ENCODE measurements at places on chromosomes 3 and 15.

DNA sequence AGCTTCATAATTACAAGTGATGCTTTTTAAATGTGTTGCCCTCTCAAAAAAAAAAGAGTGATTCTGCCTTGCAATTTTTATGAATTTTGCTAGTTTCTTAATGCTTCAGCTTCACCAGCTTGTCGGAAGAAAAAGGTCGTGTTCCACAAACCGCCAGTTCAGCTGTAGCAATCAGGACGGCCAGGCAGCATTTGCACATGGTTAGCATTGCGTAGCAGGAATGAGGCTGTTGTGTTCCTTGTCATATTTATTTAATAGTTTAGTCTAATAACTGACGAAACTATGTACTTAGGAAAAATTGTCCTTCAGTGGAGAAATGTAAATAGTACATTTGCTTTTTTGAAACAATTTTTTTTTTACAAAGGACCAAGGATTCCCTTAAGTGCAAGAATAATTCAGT, 64.9 kb upstream of the SELENOK start:
- no peak for DNase-seq

- no peak for DNase-seq
These were observed 48.2 kb downstream of the ATR start for GRCh38 chr3:142530296-142530695.

- no peak for DNase-seq
These were observed 24.7 kb downstream of the NUDT16 start for GRCh38 chr3:131406274-131406673.

DNA sequence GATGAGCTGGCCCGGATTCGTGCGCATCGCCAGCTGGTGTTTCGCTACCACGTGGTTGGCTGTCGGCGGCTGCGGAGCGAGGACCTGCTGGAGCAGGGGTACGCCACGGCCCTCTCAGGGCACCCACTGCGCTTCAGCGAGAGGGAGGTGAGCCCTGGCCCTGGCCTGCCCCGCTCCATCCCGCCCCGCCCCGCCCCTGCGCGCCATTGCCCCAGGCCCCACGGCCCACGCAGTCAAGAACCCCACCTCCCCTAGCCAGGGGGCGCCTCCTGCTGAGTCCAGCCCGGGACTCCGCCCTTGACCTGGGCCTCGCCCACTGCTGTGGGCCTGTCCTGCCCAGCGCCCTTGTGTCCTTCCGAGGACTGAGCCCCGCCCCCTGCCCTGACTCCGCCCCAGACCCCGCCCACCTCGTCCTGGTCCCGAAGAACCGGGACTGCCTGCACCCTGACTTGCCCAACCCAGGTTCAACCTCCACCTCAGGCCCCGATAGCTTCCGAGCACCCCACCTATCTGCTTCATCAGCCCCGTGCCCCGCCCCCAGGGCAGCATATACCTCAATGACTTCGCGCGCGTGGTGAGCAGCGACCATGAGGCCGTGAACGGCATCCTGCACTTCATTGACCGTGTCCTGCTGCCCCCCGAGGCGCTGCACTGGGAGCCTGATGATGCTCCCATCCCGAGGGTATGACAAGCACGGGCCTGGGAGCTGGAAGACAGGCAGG, 14.8 kb downstream of the NT5DC2 start:
- DNase-seq, result no peak

- no peak for DNase-seq
These were observed 8.8 kb downstream of the SLC6A20 start for GRCh38 chr3:45787551-45787950.

DNA sequence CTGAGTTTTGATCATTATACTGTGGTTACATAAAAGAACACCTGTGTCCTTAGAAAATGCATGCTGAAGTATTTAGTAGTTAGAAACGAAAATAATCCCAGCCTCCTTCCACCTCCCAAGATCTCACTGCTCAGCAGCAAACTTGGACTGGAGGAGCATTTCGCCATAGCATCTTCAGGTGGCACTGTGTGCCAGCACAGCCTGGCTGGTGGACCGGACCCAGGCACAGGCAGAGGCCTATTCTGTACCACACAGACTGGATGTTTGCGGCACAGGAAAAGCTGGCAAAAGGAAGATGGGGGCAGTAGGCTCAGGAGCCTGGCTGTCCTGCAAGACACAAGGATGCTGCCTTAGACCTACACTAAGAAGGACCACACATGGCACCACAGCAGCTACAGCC, 10.2 kb downstream of the STIMATE start:
- no peak for DNase-seq

GRCh38 chr3:186286114-186286513, 75.9 kb downstream of the DGKG start:
- DNase-seq, result no peak

GRCh38 chr3:188664795-188665194, 507.0 kb upstream of the TPRG1 start:
- DNase-seq, result no peak

DNA sequence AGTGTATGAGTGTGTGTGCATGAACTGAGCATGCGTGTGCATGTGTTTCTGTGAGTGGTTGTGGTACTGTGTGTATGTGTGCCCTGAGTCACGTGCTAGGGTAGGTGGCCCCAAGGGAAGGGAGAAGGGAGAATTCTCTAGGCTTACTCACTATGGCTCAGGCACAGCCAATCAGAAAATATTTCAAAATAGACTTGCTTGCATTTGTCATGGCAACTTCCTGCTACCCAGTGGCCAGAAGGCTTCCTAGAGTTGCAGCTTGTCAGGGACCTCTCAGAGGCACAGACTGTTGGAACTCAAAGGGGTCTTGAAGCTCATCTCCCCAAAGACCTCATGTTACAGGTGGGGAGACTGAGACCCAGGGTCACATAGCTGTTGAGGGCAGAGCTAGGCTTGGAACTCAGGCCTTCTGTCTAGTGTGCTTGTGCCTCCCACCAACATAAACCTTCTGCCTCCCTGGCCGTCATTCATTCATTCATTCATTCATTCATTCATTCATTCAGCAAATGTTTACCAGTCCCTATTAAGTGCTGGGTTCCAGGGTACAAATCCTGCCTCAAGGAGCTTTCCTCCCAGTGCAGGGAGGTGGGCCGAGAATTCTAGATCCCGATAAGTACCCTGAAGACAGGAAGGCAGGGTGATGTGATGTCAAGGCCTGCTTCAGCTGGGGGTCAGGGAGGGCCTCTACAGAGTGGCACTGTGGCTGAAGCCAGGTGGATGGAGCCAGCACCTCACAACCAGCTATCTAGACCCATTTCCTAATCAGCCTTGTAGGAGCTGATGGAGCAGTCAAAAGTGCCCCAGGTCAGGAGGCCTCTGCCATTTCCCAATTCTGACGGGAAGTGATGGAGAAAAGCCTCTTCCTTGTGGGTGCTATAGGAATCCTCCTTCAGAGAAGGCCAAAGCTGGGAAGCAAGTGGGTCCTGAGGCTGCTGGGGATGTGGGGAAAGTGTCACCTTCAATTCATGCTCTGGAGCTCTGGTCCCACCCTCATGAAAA, 10.9 kb upstream of the RFT1 start:
- no peak for DNase-seq

GRCh38 chr15:93413745-93414144, 324.7 kb upstream of the RGMA start:
- no peak for DNase-seq

DNA sequence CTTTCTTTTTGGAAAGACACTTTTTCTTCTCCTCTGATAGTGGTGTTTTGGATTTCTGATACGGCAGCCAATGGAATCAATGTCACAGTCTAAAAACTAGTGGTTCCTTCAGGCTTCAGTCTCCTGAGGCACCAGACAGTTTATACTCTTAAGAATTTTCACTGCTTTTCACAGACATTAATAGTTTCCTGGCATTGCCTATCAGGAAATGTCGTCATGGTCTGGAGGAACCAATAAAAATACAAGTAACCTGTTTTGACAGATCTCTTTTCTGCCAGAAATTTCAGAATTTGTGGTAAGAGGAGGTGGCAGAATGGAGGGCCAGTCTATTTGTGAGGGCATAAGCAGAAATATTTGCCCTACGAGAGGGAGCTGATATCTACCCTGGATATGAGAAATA, 44.8 kb downstream of the FILIP1L start:
- DNase-seq, result no peak

- DNase-seq, result no peak
These were observed at the start of gene GREM1 for GRCh38 chr15:32717426-32718226. TSS of gene GREM1 (plus strand) at chr15:32718004. CDS start at chr15:32730691, 12,687 bp downstream.

- no peak for DNase-seq
These were observed 40.4 kb upstream of the LIMD1 start for GRCh38 chr3:45554006-45554666.

- DNase-seq, result no peak
These were observed 56.9 kb downstream of the MEGF11 start for GRCh38 chr15:66196602-66197001.

DNA sequence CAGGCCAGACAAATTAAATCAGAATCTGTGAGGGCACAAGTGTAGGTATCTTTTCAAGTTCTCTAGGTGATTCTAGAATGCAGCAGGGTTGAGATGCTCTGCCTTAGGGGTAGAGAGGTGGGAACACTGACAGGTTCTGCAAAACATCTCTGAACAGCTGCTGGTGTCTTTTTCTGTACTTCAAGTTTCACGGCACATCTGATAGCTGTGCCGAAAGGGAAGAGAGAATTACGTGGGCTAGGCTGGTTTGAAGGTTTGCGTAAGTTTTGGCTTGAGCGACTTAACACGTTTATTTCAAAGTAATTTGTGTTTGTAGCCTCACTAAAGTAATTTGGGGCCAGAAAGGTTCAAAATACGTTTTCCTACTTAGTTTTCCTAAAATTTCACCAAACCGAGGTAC, 22.5 kb downstream of the PXK start:
- DNase-seq, result no peak

DNA sequence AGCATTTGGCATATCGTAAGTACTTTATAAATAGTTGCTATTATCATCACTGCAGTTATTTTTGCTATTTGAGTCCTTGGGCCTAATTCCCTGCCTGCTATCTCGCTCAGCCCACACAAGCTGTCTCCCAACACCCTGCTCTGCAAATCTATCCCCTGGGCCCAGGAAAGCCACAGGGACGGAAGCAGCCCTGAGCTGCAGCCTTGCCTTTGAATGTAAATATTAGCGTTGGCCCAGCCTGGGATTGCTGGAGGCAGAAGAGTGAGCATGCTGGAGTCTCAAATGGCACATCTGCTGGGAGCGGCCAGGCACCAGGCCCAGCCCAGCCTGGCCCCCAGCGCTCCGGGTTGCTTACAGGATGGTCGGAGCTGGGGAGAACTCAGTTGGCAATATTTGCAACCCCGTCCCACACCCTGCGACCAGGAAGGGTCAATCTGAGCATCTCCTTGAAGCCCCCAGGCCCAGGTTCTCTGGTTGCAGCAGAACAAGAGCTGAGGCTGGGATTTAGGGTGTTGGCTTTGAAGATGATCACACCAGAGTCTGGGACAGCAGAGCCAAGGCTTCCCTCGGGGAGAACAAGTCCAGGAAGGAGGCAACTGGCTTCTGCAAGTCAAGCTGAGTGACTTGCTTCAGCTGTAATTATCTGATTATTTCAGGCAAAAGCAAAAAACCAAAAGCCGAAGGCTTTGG, 529.6 kb downstream of the SHQ1 start:
- no peak for DNase-seq

GRCh38 chr3:148646126-148646665, 51.5 kb upstream of the AGTR1 start:
- no peak for DNase-seq

GRCh38 chr3:138875754-138876664, 41.3 kb upstream of the PIK3CB start:
- no peak for DNase-seq

- no peak for DNase-seq
These were observed 13.8 kb upstream of the VIPR1 start for GRCh38 chr3:42488687-42489086.

DNA sequence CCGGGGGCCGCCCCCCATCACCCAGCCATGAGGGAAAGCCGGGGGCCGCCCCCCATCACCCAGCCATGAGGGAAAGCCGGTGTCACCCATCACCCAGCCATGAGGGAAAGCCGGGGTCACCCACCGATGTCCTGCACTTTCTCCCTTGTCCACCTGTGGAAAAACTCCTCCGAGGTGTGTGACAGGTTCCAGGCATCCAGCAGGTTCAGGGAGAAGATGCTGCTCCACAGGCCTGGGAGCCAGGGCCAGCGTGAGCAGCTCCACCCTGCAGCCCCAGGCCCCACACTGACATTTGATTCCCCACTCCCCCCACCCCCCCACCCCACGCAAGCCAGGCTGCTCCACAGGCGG, 15.5 kb upstream of the EHD4 start:
- no peak for DNase-seq

DNA sequence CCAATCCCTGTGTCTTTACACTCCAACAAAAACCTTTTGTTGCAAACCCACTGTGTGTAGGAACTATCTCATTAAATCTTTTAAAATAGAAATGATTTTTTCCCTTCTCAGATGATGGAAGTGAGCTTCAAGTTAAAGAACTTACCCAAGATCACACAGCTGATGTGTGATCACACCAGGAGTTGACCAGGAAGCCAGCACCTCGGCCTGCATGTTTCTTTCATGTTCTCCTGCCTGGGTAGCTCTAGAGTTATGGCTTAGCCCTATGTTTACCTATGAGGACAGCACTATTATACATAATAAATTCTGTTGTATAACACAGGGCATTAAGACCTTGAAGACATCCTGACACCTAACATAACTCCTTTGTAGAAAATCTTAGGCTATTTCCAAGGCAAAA, 132.1 kb upstream of the KLHL25 start:
- no peak for DNase-seq

- no peak for DNase-seq
These were observed 1.7 kb downstream of the CNOT10 start for GRCh38 chr3:32686713-32687112.

DNA sequence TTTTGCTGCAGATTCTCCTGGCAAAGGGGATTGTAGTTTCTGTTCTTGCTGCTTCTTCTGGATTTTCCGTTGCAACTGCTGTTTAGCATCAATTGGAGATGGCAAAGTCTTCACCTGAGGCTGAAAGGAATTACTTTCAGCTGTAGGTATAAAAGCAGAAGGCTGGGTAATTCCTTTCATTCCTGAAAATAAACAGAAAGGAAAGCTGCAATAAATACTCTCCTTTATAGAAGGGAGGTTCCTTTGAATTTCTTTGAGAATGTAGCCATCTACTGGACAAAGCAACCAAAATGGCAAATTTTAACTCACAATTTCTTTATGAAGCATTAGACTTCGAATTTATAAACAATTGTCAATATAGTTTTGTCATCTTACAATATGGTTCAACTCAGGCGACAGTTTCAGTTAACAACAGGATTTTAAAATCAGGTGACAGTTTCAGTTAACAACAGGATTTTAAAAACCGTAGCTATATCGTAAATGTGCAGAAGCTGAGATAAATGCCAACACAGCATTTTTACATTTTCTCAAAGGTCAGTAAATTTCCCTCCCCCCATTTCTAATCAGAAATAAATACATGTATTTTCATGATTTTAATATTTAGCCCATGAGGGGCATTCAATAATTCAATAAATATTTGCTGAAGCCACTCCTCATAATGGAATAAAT, 104.9 kb upstream of the NEDD4 start:
- no peak for DNase-seq

DNA sequence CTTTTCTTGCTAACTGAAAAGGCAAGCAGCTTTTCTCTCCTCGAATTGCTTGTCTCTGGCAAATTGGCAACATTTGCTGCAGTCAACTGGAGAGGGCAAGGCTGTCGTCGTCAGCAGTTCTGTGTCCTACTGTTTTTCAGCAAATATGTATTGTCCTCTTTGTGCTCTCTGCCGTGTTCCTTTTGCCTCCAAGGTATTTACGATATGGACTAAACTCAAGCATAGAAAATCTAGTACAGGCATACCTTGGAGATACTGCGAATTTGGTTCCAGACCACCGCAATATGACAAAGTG, 558 bp upstream of the SLC30A4 start:
- no peak for DNase-seq

- DNase-seq, result no peak
These were observed 181.6 kb downstream of the ABHD5 start for GRCh38 chr3:43872301-43872700.

- no peak for DNase-seq
These were observed 3.0 kb downstream of the ARHGAP31 start for GRCh38 chr3:119297169-119297568.
